ENCODE measurements at places on chromosomes 7 and 10.

- DNase-seq: no peak
These were observed 24.9 kb downstream of the CALD1 start for GRCh38 chr7:134804351-134804750.

DNA sequence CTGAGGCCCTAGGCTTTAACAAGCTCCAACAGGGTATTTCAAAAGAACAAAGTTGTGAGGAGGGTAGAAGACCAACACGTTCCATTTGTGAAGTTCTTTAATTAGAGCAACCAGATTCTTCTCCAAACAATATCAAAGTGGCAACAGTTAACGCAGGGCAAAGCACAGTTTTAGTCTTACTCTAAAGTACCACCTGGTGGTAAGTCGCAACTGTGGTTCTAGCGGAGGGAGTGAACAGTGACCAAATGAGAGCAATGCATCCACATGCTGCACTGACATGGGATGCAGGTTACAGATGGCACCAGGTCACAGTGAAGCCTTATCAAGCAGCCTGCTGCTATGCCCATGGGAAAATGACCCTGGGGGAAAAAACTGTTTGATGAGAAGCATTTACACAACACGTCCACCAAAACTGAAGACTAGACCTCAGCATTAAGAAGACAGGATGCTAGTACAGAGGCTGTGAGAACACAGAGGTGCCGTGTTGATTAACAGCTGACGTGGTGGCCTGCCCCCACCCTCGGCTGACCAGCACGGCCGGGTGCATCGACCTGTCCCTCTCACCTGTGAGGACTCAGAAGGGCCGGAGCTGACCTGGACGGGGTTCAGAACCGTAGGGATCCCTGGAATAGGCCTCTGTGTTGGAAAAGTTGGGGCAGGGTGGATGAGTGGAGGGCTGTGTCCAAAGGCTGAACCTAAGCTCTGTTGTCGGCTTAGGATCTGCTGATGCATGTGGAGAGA, 211.2 kb downstream of the GLI3 start:
- no peak for DNase-seq

GRCh38 chr10:129580010-129580409, 113.0 kb downstream of the MGMT start:
- no peak for DNase-seq

GRCh38 chr7:43933902-43934560, 7.8 kb downstream of the UBE2D4 start:
- DNase-seq: no peak

DNA sequence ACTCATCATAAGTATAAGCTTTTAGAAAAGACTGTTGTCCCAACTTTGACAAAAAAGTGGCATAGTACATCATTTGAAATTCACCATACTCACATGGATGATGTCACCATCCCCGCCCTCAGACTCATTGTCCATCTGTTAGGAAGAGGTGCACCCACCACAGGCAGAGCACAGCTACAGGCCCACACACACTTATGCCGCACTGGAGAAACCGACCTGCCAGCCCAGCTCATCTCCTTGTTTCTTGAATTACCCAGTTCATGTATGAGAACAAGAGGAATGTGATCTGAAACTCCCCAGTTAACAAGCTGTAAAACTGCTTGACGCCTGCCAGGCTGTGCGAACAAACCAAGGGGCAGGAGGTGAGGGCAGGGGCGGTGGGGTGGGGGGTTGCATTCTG, 312.0 kb downstream of the DPP6 start:
- DNase-seq: no peak

DNA sequence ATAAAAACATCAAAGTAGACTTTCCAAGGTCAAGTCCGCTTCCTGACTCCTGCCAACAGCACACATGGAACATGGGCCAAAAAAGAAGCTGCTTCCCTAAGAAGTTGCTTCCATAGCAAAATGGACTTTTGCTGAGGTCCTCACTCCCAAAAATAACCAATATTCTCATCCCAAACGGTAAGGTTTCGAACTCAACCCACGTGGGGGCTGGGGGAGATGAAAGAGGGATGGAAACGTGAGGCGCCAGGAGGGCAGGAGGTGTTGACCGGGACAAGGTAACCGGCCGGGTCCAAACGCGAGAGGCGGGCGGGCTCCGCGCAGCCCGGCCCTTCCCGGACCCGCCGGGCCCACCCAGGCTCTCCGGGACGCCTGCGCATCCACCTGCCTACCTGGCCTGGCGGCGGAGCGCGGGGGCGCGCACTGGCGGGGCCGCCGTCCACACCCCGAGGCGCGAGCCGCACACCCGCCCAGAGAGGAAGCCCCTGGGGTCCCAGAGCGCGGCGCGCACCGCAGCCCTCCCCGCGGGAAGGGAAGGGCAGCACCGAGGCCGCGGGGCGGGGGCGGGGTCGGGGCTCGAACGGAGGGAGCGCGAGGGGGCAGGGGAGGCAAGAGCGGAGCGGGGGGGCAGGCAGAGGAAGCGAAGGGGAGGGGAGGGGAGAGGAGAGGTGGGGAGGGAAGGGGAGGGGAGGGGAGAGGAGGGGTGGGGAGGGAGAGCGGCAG, 742 bp downstream of the LMBR1 start:
- peak; percentile 83 for DNase-seq

DNA sequence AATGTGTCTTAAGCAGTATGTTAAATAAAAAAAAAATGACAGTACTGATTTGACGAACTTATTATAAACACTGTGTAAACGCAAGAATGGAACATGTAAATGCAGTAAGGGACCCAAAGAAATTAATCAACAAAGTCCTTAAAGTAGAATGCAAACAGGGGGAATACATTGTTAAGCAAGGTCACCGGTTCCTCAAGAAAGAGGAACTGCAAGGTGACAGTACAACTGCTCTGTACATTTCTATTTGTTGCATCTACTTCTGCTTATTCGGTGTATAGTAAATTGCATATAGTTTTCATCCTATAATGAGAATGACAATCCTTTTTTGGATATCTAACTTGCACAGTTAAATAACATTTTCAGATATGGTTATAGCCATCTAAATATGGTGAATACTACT, 387.0 kb upstream of the SEMA3D start:
- DNase-seq: no peak

DNA sequence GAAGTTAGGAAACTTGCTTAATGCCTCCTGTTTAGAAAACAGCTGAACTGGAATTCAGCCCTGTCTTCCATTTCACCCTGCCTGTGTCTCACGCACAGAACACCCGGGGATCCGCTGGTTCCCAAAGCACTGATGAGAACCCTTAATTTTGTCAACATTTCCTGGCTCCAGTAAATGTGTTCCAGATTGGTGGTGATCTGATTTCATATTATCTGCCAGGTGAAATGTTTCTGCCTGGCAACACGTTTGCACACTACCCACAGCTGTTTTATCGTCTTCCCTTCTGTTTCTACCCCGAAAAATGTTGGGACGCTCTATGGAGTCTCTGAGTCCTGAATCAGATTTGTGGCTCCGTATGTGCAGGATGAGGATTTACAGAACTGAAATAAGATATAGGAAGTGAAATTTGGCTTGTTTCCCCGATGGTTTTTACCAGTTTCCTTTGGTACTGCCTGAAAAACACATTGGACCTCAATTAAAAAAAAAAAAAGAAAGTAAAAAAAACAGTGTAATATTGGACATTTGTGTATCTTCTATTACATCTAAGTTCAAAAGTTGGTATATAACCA, 29.0 kb downstream of the MRC1 start:
- no peak for DNase-seq

- DNase-seq: no peak
These were observed 268.6 kb downstream of the HGF start for GRCh38 chr7:81501220-81501619.

GRCh38 chr10:85598646-85599045, 767.9 kb downstream of the GRID1 start:
- peak; percentile 33 for DNase-seq

DNA sequence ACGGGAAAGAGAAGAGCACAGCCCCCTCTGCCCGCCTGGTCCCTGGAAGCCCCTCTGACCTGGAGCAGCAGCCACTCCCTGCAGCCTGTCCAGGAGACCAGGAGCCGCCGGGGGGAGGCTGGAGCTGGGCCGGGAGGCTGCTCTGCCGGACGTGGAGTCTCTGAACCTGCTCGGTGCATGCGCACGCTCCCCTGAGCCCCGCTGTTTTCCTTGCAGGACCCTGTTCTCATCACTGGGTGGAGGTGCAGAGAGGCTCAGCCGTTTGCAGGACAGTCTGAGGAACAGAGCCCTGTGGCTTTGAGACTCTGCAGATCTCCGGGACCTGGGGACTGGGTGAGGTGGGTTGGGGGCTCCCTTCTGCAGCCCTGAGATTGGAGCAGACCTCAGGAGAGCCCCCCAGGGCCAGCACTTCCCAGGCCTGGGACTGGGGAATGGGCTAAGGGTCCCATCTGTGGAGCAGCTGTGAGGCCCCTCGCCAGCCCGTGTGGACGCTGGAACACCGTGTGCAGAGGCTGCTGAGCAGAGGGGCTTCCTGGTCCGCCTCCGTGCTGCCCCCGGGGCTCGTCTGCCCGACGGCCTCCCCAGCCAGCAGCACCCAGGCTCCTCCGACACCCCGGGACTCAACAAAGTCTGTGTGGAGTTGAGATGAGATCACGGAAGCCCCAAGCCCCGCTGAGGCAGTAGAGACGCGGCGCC, 48.5 kb upstream of the ADGRA1 start:
- DNase-seq: no peak

- no peak for DNase-seq
These were observed 15.9 kb upstream of the FAS start for GRCh38 chr10:88974446-88975376.

- no peak for DNase-seq
These were observed 38.5 kb downstream of the UNC5B start for GRCh38 chr10:71250842-71251241.

DNA sequence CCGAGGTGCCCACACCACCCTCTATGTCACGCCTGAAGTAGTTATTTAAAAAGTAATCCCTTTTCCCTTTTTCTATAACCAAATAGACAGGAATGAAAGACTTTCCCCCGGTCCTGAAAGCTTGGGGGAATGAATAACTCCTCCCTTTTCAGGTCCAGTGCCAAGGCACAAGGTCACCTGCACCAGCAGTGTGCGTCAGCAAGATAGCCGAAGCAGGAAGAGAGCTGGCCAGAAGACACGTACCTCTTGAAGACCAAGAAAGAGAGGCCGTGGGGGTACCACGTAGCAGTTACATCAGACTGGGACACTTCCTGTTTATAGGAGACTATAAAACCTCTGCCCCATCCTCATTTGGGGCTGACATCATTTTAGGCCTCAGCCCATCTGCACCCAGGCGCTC, 10.7 kb upstream of the AKR1B1 start:
- DNase-seq: no peak

GRCh38 chr10:82888809-82889455, 1013.9 kb downstream of the NRG3 start:
- DNase-seq: no peak

- DNase-seq: no peak
These were observed 158.9 kb upstream of the TNRC18 start for GRCh38 chr7:5582532-5582935.

DNA sequence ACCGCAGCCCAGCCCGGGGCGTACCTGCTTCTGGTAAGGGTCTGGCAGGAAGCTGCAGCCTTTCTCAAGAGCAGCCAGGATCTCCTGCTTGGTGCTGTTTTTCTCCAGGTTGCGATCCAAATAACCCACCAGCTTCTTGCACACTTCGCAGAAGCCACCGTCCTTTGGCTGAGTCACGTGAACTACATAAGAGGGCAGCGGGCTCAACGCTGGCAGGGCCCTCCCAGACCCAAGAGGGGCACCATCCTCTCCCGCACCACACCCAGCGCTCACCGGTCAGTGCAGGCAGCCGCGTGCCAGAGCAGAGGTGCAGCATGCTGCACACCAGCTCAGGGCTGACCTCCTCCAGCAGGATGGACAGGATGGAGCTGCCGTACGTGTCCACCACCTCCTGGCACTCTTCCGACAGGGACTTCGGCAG, 31.6 kb downstream of the PSAP start:
- DNase-seq: no peak

GRCh38 chr10:4219901-4220300, 434.9 kb upstream of the KLF6 start:
- no peak for DNase-seq

GRCh38 chr7:155829796-155830470, 17.7 kb upstream of the SHH start:
- DNase-seq: no peak

GRCh38 chr10:79264942-79265341, 82.3 kb upstream of the PPIF start:
- DNase-seq: no peak

DNA sequence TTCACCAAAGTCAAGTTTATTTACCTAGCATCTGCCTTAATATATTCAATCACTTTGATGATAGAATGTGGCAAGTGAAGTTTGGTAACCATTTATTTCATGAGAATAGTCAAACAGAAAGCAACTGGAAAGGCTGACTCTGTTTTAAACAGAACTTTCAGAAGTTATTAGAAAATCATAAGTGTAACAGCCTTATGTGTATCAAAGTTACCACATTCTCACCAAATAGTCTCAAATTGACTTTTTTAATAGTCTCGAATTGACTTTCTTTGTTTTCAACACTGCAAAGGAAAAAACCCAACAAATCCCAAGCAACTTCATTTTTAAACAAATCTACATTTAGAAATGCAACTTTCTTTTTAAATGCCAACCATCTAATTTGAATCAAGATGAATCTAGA, 29.5 kb downstream of the NAMPT start:
- no peak for DNase-seq

GRCh38 chr10:45581582-45582385, 90.8 kb downstream of the ZFAND4 start:
- DNase-seq: no peak

DNA sequence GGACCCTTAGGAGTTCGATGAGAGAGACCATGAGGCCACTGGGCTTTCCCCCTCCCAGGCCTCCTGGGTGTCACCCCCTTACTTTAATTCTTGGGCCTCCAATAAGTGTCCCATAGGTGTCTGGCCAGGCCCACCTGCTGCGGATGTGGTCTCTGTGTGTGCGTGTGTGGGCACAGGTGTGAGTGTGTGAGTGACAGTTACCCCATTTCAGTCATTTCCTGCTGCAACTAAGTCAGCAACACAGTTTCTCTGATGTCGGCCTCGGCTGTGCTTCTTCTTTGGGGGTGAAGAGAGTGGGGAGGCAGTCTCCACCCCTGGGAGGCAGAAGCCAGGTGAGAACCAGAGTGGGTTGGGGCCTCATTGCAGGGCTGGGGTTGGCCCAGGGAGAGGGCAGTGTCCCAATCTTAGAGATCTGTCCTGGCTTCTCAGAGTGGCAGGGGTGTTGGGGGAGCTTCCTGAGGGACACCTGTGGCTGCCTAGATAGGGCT, 1.5 kb downstream of the PVRIG start:
- DNase-seq: peak; percentile 85

DNA sequence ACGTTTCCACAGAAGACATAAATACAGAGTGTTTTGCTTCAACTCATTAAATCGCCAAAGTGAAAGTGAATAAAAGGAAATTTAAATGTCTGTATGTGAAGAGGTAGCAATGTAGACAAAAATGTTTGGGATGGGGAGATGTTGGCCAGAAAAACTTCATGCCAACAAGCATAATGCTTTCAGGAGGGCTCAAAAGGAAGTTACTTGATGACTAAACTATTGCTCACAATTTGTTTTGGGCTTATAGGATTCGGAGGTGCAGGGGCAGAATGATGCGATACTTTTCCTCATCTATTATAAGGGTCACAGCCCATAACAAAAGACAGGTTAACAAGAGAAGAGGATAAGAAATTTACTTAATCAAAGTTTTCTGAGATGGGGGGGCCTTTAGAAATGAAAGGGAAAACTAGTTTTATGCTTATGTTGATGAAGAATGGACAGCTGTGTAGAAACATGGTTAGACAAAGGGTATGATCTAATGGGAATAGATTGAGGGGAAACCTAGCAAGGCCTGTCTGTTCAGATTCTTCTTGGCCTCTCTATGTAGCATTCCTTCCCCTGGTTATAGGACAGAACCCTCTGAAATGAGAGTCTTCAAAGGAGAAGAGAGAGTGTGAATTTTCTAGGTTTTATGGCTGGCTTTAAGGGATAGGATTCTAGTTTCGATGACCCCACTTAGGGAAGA, 898.6 kb downstream of the LRMDA start:
- no peak for DNase-seq
